ENCODE measurements at places on chromosomes 16 and 17.
A peak's percentile ranks its signal among the peaks of the same experiment; 100 is the strongest.

- no peak for DNase-seq
Observed at GRCh38 chr16:76114681-76115080, 162.5 kb upstream of the CNTNAP4 start.

DNA sequence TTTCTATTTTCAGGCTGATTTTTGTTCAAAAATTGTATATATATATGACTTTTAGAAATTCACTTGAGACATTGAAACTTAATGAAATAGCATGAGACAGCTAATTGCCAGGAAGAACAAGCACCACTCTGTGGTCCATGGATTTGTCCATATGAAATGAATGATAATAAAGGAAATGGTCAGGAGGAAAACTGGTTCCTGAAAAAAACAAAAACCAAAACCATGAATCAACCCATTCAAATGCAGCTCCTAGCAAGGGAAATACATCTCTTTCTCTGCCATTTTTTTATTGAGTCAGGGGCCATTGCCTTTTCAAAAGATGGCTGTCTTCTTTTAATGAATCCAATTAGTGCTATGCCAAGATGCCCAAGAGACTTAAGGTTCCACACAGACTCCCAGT, 230.7 kb downstream of the SLC39A11 start:
- DNase-seq = no peak

DNA sequence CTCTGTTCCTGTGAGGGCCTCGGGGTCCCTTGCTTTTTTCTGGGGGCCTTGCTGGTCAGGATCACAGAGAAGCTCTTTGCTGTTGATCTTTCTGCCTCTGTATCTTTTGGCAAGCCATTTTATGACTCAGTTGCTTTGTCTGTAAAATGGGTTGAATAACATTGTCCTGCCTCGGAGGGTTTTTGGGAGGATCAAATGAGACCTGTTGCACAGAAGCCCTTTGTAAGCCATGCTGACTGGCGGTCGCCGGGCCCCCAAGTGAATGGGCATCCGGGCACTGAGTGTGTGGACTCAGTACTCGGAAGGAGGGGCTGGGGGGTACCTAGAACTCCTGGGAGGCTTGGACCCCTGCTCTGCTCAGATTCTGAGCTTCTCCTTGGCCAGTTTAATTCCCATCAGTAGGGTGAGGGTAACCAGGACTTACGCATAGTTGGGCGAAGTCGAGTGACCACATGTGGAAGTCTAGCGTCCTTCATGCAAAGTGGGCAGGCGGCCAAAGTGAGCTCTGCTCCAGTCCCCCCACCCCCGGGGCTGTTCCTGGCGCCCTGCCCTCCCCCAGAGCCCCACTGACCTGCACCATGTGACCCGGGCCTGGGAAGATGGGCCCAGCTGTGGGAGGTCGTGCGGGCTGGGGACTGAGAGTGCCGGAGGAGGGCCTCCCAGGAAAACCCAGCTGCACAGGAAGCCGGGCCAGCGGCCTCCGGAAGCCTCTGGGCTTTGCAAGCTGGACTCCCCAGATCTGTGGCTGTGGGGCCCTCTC, 284.0 kb downstream of the SEC14L1 start:
- peak; percentile 58 for DNase-seq

- DNase-seq = no peak
Observed at GRCh38 chr16:23254338-23254737, 47.8 kb upstream of the SCNN1B start.

GRCh38 chr17:29149431-29150064, 30.6 kb downstream of the MYO18A start:
- peak; percentile 72 for DNase-seq

GRCh38 chr16:69078073-69078472, 27.4 kb upstream of the HAS3 start:
- no peak for DNase-seq

GRCh38 chr16:28163699-28164098, 48.1 kb downstream of the XPO6 start:
- peak; percentile 19 for DNase-seq

GRCh38 chr17:46764709-46765401, 53.6 kb downstream of the WNT3 start:
- DNase-seq = no peak

GRCh38 chr17:33300241-33300640, 7.1 kb upstream of the ASIC2 start:
- DNase-seq = no peak

GRCh38 chr17:77441940-77442339, 301.2 kb downstream of the SEC14L1 start:
- DNase-seq = no peak

DNA sequence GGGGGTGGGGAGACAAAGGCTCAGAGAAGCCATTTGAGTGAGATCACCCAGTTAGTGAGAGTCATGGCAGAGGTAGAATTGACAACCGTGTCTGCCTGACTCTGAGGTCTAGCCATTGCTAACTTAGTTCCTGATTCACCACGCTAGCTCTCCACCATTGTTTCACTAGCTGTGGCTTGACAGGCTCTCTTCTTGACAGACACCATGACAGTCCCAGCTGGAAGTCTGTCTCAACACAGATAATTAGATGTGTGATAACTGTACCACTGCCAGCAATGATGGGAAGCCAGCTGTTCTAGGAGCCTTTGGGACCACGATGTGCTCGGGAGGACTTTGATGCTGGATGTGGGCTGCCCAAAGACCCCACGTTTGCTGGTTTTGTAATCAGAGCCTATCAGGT, 170.5 kb upstream of the CACNG3 start:
- DNase-seq = no peak

- DNase-seq = no peak
Observed at GRCh38 chr16:89637379-89637778, 20.1 kb downstream of the CHMP1A start.

GRCh38 chr17:78442648-78443218, 64.3 kb downstream of the PGS1 start:
- peak; percentile 99 for DNase-seq

DNA sequence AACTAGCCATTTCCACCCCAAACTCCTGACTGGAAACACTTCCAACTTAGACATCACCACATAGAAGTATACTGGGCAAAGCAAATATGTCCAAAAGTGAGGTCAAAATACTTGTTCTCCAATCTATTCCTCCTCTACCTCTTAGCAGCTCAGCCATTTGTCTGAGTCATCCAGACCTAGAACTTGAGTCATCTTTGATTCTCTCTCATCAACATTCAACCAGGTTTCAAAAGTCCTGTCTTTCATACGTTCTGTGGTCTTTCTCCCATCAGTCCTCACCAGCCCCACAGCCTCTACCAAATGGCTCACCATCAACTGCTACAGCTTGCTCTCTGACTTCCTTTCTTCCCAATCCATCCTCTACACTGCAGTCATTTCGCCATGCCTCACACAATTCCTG, 6.8 kb downstream of the ANKFY1 start:
- peak; percentile 21 for DNase-seq

DNA sequence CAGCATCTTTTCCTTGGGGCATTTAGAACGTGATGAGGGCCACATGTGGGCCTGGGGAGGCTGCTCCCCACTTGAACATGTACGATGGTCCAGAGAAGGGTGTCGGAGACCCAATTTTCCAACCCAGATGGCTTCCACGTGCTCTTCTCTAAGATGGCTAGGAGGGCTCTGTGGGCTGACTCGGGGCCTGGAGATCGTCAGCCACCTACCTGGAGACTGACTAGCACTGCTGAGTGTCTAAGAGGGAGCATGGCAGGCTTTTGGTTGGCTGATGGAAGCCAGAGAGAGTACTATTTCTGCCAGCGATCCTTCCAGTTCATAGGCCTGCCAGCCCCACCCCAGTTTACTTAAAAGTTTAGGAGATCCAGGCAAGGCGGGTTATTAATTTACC, 60.2 kb upstream of the CLEC18A start:
- DNase-seq = no peak

DNA sequence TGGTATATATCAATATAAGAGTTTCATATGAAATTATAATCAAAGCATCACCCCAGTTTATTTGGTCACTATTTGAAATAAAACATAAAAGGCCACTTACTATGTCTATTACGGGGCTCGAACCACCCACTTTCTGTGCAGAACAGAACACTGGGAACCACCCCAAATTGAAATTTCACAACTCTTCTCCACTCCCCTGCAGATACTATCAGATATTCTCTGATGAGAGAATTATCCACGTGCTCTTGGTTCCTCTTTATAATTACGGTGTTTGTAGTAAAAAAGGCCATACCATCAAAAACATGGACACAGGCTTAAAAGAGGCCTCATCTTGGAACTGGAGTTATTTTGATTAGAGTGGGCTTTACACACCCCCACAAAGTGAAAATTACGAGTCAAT, 82.8 kb downstream of the WDR59 start:
- peak; percentile 1 for DNase-seq

DNA sequence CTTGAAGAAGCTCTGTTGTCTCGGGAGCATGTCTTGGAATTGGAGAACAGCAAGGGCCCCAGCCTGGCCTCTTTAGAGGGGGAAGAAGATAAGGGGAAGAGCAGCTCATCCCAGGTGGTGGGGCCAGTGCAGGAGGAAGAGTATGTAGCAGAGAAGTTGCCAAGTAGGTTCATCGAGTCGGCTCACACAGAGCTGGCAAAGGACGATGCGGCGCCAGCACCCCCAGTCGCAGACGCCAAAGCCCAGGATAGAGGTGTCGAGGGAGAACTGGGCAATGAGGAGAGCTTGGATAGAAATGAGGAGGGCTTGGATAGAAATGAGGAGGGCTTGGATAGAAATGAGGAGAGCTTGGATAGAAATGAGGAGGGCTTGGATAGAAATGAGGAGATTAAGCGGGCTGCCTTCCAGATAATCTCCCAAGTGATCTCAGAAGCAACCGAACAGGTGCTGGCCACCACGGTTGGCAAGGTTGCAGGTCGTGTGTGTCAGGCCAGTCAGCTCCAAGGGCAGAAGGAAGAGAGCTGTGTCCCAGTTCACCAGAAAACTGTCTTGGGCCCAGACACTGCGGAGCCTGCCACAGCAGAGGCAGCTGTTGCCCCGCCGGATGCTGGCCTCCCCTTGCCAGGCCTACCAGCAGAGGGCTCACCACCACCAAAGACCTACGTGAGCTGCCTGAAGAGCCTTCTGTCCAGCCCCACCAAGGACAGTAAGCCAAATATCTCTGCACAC, 21.2 kb downstream of the AKAP1 start:
- DNase-seq = no peak

- no peak for DNase-seq
Observed at GRCh38 chr16:17270111-17270510, 200.6 kb downstream of the XYLT1 start.

GRCh38 chr16:89564476-89565255, 4.2 kb downstream of the RPL13 start:
- DNase-seq = no peak

- DNase-seq = no peak
Observed at GRCh38 chr17:49528966-49529365, 33.9 kb downstream of the NGFR start.

GRCh38 chr17:80618304-80618703, 73.7 kb downstream of the RPTOR start:
- no peak for DNase-seq

GRCh38 chr16:80161799-80162739, 378.7 kb upstream of the DYNLRB2 start:
- DNase-seq = no peak

DNA sequence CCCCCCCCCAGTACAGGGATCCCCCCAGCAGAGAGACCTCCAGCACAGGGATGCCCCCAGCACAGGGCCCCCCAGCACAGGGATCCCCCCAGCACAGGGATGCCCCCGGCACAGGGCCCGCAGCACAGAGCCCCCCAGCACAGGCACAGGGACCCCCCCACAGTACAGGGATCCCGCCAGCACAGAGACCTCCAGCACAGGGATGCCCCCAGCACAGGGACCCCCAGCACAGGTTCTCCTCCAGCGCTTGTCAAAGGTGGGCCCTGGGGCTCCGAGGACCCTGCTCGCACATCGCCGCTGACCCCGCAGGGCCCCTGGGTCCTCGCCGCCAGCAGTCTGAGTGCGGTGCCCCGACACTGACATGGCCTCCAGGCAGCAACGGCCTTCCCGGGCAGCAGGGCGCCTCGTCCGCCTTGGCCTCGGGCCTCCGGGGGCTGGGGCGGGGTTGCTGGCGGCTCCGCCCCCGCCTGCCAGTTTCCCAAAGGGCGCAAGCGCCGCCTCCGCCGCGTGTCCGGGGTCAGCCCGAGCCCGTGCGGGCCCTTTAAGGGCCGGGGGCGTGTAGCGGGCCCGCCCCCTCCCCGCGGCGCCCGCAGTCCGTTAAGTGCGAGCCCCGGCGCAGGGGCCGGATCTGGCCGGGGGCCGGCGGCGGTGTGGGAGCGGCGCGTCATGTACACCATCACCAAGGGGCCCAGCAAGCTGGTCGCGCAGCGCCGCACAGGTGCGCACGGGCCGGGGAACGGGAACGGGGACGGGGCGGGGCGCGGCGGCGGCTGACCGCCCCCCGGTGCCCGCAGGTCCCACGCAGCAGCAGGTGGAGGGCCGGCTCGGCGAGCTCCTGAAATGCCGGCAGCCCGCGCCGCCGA, at the start of gene MCRIP2:
Gene MCRIP2, plus strand, starts transcription at position 503 of the 863 bp plus-strand sequence. Its CDS starts 164 bp downstream, at position 667.
- DNase-seq = peak; percentile 87

DNA sequence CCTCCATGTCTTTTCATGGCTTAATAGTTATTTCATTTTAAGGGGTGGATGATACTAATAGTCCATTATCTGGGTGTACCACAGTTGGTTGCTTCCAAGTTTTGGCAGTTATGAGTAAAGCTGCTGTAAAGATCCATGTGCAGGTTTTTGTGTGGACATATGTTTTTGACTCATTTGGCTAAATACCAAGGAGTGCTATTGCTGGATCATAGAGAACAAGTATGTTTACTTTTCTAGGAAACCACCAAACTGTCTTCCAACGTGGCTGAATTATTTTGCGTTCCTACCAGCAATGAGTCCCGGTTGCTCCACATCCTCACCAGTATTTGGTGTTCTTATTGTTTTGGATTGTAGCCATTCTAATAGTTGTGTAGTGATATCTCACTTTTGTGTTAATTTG, 181.9 kb downstream of the SPECC1 start:
- no peak for DNase-seq

- peak; percentile 71 for DNase-seq
Observed at GRCh38 chr17:78172249-78173051, 4.1 kb downstream of the SYNGR2 start.

DNA sequence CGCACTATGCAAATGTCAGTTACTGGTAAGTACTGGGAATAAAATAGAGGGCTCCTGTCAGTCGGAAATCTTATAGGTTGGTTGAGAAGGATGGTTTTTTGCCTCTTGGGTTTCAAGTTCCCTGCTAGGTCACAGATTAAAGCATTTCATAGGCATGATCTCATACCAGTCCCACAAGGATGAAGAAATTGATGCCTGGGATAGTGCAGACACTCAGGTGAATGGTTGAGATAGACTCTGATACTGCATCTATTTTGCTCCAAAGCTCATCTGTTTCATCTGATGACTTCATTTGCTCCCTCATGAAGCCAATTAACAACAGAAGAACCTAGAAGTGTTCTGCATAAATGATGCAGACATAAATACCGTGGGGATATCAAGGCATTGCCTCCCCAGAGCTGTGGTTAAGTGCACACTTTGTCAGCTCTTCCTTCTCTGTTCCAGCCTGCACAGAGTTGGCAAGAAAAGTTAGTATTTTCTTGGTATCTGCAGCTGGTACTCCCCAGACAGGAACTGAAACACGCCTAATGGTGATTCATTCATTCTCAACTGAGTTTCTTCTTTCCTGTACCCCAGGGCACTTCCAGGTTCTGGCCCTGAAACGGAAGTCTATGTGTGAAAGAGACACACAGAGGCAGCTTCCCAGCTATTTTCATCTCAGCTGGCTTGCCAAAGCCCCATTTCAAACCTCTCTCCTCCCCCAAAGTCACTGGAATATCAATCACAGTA, 418.3 kb upstream of the SALL1 start:
- peak; percentile 52 for DNase-seq
